ENCODE measurements at places on chromosomes 13 and 19. TPM values are rescaled to one million over a fixed set of nuclear protein-coding genes. Genes with fewer than 3 reads are reported as not detected.

DNA sequence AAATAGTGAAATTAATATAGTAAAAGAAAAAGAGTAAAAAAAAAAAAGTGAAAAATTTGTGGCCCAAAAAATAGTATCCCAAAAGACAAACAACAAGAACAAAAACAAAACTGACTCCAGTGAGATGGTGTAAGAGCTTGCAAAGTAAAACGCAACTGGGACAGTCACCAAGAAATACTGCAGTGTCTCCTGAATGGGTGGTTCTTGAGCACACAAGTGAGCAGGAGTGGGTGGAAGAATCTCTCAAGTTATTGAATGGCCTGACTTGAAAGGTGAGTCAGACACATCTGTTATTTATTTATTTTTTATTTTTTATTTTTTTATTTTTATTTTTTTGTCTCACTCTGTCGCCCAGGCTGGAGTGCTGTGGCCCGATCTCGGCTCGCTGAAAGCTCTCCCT lies 1.9 kb downstream of the ZNF493 start:
- peaks cover 20% of the 10 kb centered on the region for H3K4me1 ChIP-seq
- DNase-seq = no peak
- no peak overlapping the region for H3K27ac ChIP-seq
- H3K36me3 ChIP-seq = peaks cover 9% of the 10 kb centered on the region

- no peaks in the 10 kb centered on the region for H3K36me3 ChIP-seq
- no peak overlapping the region for H3K27ac ChIP-seq
- H3K27me3 ChIP-seq = no peaks in the 10 kb centered on the region
- DNase-seq = no peak
These were observed 13.9 kb downstream of the IGLON5 start for GRCh38 chr19:51325161-51325976.

GRCh38 chr13:114092468-114092867 lies 40.0 kb downstream of the RASA3 start:
- H3K4me3 ChIP-seq = no peak overlapping the region
- H3K27ac ChIP-seq = no peak overlapping the region
- no peaks in the 10 kb centered on the region for H3K4me1 ChIP-seq

- H3K36me3 ChIP-seq = no peaks in the 10 kb centered on the region
- H3K27me3 ChIP-seq = no peaks in the 10 kb centered on the region
- DNase-seq = no peak
These were observed 101.2 kb upstream of the SCEL start for GRCh38 chr13:77434289-77434688.

DNA sequence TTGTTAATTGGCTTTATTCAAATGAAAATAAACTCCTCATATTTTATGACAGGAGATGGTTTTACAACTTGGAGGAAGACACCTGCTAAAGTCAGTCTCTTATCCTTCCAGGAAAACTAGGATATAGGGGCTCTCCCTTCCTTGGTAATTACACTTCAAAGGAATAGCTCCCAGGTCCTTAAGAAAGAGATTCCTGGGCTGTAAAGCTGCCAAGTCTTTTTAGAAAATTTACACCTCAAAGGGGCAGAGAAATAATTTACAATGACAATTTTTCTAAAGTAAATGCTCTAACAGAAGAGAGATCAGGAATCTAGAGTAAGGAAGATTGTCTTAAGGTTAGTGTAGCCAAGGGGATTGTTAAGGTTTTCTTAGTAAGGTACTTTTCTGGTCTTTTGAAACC lies 1359.0 kb downstream of the OLFM4 start:
- DNase-seq = no peak
- H3K27me3 ChIP-seq = no peaks in the 10 kb centered on the region
- no peaks in the 10 kb centered on the region for H3K4me1 ChIP-seq
- H3K4me3 ChIP-seq = no peak overlapping the region
- no peaks in the 10 kb centered on the region for H3K36me3 ChIP-seq
- H3K27ac ChIP-seq = no peak overlapping the region

The TEX26 gene
- total RNA-seq = not detected

The CYP2S1 gene
- 1.8 TPM for total RNA-seq

The DMKN gene
- 232 TPM for total RNA-seq

Measured in cardiac muscle cell (in vitro differentiated cells and primary cell).